ENCODE measurements at places on chromosomes 16 and 17. TPM values are rescaled to one million over a fixed set of nuclear protein-coding genes. Genes with fewer than 3 reads are reported as not detected.

NFAT5 gene
- total RNA-seq = 36.0 TPM

MYH2 gene
- total RNA-seq = not detected

GAA gene
- total RNA-seq = 42.6 TPM

ZFP3 gene
- total RNA-seq = 1.5 TPM

HOXB4 gene
- 1.7 TPM for total RNA-seq

HSF4 gene
- total RNA-seq = 56.0 TPM
